Dermis lymphatic vessel endothelial cell (primary cell): ENCODE measurements at places on chromosomes 1 and 21. TPM values are rescaled to one million over a fixed set of nuclear protein-coding genes. Genes with fewer than 3 reads are reported as not detected.

The HMGCS2 gene
- total RNA-seq = not detected in 2 replicates

The MFAP2 gene
- total RNA-seq = 20.9 and 22.0 TPM in 2 replicates

The BATF3 gene
- 1.1 TPM in 2 replicates for total RNA-seq

The PCAT6 gene
- 0.22 TPM in 1 of 2 replicates, not detected in the other for total RNA-seq

The TRAF3IP3 gene
- not detected in 2 replicates for total RNA-seq

The SPRR2F gene
- not detected in 2 replicates for total RNA-seq

The LCE1C gene
- total RNA-seq = not detected in 2 replicates

The MYCL gene
- 0.22 and 0.26 TPM in 2 replicates for total RNA-seq

The ZNF593OS gene
- total RNA-seq = 0.11 TPM in 1 of 2 replicates, not detected in the other

The CATSPERE gene
- total RNA-seq = 0.77 and 0.98 TPM in 2 replicates

The ST6GALNAC3 gene
- 57.8 and 110 TPM in 2 replicates for total RNA-seq

The ITLN2 gene
- total RNA-seq = 0.09 TPM in 1 of 2 replicates, not detected in the other

The CSF1 gene
- 3.9 and 5.9 TPM in 2 replicates for total RNA-seq

The SLAMF6 gene
- total RNA-seq = not detected in 2 replicates

The SAMD11 gene
- 0.17 and 0.22 TPM in 2 replicates for total RNA-seq

The LCE1D gene
- not detected in 2 replicates for total RNA-seq

The RXRG gene
- not detected in 2 replicates for total RNA-seq

The LRRC52 gene
- not detected in 2 replicates for total RNA-seq

The BMP8A gene
- total RNA-seq = not detected in 2 replicates

The NBPF6 gene
- not detected in 2 replicates for total RNA-seq

The IGSF3 gene
- total RNA-seq = 40.5 and 56.0 TPM in 2 replicates

The ZBTB18 gene
- 11.8 and 12.0 TPM in 2 replicates for total RNA-seq

The TAF5L gene
- total RNA-seq = 24.5 and 27.7 TPM in 2 replicates

The PTPRC gene
- total RNA-seq = not detected in 2 replicates

The NGF gene
- 0.34 and 0.43 TPM in 2 replicates for total RNA-seq

The CCDC185 gene
- total RNA-seq = not detected in 2 replicates

The TMEM82 gene
- total RNA-seq = not detected in 2 replicates

The IBA57 gene
- 6.5 and 8.3 TPM in 2 replicates for total RNA-seq

The AURKAIP1 gene
- total RNA-seq = 67.6 and 68.1 TPM in 2 replicates

The MEGF6 gene
- total RNA-seq = 84.1 and 129 TPM in 2 replicates

The ZFP69 gene
- total RNA-seq = 1.8 and 2.3 TPM in 2 replicates

The PGLYRP4 gene
- total RNA-seq = not detected in 2 replicates

The TMEM51 gene
- total RNA-seq = 10.4 and 11.3 TPM in 2 replicates

The SPOCD1 gene
- total RNA-seq = 0.86 and 2.1 TPM in 2 replicates

The TGFBR3 gene
- 16.7 and 21.0 TPM in 2 replicates for total RNA-seq

The PRELP gene
- total RNA-seq = under 0.01 TPM in 1 of 2 replicates, not detected in the other

The GBP6 gene
- total RNA-seq = not detected in 2 replicates

The GJA4 gene
- total RNA-seq = 19.8 and 207 TPM in 2 replicates

The SH2D1B gene
- total RNA-seq = not detected in 2 replicates

The KIF17 gene
- total RNA-seq = 23.4 and 24.5 TPM in 2 replicates

The ARHGEF16 gene
- total RNA-seq = 0.17 and 0.33 TPM in 2 replicates

The KCNT2 gene
- under 0.01 and 0.09 TPM in 2 replicates for total RNA-seq

The PRAMEF33 gene
- not detected in 2 replicates for total RNA-seq

The TIAM1 gene
- 0.33 and 0.34 TPM in 2 replicates for total RNA-seq

The PKN2 gene
- 22.5 and 26.7 TPM in 2 replicates for total RNA-seq

The LRRC7 gene
- total RNA-seq = 0.09 and 0.11 TPM in 2 replicates

The SPRR2B gene
- total RNA-seq = not detected in 2 replicates

The LAD1 gene
- total RNA-seq = 0.22 TPM in 1 of 2 replicates, not detected in the other

The GNG4 gene
- total RNA-seq = 0.33 and 0.43 TPM in 2 replicates

The C4BPA gene
- total RNA-seq = not detected in 2 replicates
